ENCODE measurements at places on chromosomes 7 and 10.
A peak's percentile ranks its signal among the peaks of the same experiment; 100 is the strongest.

DNA sequence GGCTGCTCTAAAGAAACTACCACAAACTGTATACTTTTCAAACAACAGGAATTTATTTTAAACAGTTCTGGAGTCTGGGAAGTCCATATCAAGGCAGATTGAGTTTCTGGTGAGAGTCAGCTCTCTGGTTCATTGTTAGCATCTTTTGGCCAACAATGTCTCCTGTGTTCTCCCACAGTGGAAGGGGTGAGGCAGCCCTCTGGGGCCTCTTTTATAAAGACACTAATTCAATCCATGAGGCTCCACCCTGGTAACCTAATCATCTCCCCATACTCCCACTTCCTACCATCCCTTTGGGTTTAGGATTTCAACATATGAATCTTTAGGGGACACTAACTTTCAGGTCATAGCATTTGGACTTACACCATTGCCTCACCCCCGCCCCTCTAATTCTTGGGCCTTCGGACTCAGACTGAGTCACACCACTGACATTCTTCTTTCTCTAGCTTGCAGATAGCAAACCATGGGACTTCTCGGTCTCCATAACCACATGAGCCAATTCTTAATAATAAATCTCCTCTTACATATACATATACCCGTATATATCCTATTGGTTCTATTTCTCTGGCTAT lies 64.3 kb upstream of the ANTXRL start:
- peak; percentile 25 for DNase-seq

DNA sequence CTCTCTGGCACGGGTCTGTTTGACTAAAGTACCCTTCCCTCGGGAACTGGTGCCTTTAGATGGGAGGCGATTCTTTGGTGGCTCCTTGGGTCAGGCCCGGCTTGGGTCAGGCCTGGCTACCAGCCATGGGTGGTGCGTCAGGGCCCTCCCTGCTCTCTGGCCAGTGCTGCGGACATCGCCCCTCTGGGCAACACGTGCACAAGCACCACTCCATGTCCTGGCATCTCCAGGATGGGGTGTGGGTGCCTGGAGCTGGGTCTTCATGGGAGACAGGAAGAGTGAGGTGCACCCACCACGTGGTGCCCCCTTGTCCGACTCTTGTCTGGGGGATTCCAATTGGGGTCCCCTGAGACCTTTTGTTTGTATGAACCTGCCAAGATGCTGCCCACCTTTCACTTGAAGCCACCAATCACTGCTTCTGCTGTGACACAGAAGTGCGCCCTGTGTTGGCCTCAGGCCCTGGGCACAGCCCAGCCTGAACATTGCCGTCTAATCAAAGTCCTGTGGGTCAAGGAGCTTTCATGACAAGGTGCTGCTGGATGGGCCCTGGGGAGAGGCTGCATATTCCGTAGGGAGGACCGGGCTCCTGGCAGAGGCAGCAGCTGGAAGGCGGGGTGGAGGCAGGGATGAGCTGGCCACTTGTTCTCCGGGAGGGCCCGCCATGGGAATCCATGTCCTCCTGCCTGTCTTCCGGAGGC lies 11.1 kb upstream of the PWWP2B start:
- DNase-seq: no peak

DNA sequence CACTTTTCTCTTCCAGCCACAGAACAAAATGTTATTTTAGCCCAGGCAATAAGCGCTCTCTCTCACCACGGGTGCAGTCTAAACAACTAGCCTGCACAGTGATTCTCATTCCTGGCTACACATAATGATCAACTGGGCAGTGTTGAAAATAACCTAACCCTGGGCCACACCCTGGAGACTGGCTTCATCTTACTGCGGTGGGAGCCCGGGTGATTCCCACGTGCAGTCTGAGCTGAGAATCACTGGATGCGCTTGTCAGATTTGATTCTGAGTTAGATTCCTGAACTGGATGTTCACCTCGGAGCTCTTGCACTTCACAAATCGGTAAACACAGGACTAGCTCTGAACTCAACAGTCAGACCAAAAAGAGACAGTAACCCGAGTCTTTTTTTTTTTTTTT lies 14.9 kb downstream of the ZC3HAV1 start:
- DNase-seq: peak; percentile 52

GRCh38 chr10:101901340-101901739 lies 57.7 kb upstream of the KCNIP2 start:
- DNase-seq: no peak

- no peak for DNase-seq
These were observed 9.7 kb upstream of the RASSF4 start for GRCh38 chr10:44949915-44950314.

DNA sequence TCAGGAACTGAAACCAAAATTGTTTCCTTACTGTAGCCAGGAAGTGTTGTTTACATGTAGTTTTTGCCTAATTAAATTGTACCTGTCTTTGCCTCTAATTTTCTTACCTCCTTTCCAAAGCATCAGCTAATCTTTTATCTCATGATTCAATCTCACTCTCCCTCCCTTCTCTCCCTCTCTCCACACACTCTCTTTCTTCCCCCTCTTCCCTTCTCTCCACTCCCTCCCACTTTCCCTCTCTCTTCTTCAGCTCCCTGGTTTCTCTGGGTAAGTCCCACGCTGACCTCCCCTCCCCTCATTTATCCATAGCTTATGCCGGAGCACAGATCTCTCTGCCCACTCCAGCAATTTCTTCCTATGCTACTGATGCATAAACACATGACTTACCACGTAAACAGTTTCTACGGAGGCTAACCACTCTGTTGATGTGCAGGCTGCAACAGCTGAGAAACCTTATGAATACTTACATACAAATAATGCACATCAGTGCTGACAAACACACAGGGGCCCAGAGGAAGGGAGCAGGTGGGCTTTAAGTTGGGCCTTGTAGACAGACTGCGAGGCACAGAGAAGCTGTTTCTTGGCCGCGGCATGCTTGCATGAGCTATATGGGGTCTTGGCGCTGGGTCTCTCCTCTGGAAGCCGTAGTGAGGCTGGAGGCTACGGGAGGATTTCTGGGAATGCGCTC lies 174.4 kb upstream of the PLXNA4 start:
- peak; percentile 48 for DNase-seq

- no peak for DNase-seq
These were observed 616.9 kb upstream of the GHITM start for GRCh38 chr10:83522456-83522855.

- DNase-seq: no peak
These were observed 24.4 kb upstream of the AKR1B1 start for GRCh38 chr7:134483296-134483695.

GRCh38 chr7:31856337-31856736 lies 169.3 kb downstream of the PPP1R17 start:
- no peak for DNase-seq

DNA sequence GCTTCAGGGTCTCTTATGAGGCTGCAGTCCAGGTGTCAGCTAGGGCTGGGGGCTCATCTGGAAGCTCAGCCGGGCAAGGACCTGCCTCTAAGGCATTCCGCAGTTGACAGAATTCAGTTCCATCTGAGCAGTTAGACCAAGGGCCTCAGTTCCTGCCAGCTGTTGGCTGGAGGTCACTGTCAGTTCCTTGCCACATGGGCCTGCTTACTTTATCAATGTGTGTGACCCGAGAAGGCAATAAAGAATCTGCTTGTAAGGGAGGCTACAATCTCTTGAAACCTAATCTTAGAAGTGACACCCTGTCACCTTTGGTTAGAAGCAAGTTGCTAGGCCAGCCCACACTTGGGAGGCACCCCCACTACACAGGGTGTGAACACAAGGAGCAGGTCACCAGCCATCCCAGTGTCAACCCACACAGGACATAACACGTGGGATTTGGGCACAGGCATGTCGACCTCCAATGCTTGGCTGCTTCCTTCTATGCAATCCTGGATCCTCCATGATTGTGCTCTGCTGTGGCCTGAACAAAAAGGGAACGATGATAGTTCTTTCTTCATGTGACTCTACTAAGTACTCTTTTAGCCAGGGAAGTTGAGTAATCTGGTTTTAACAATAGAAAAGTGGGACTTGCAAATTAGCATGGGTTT lies 41.8 kb downstream of the MTURN start:
- DNase-seq: no peak

- DNase-seq: peak; percentile 79
These were observed 23.9 kb upstream of the LEP start for GRCh38 chr7:128217030-128217805.

DNA sequence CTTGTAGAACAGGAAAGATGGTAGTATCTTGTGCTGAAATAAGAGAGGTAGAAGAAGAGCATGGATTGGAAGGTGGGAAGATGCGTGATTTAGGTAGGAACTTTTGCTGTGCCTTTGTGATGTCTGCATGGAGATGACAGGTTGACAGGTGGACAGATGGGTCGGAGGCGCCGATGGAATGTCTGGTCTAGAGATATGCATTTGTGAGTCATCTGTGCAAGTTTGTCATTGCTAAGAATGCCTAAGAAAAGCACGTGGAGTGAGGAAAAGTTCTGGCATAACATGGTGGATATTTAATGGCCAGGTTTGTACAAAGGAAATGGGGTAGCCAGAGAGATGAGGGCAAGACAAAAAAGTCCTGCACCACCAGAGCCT lies 76.0 kb upstream of the ARMC3 start:
- DNase-seq: no peak

GRCh38 chr10:88735661-88736060 lies 24.2 kb upstream of the LIPN start:
- DNase-seq: peak; percentile 8

DNA sequence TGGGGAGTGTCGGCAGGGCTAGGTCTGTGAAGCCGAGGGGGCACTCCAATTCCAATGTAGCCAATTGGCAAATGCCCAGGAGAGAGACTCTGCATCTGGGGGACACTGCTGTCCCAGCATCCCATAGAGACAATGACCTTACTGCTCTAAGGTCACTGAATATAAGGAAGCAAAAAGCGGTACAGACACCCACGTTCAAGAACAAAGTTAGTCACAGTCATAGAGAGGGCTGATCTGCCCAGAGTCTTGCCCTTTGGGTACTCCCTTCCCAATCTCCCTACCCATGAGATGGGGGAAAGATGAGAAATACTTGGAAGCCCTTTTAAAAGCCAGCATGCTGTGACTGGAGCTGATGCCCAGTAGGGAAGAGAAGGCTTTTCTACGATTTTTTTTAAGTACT lies 76.3 kb upstream of the GSDME start:
- no peak for DNase-seq

GRCh38 chr10:115026056-115026745 lies 67.0 kb upstream of the ATRNL1 start:
- no peak for DNase-seq

- DNase-seq: no peak
These were observed 24.0 kb downstream of the GRM3 start for GRCh38 chr7:86667732-86668131.

DNA sequence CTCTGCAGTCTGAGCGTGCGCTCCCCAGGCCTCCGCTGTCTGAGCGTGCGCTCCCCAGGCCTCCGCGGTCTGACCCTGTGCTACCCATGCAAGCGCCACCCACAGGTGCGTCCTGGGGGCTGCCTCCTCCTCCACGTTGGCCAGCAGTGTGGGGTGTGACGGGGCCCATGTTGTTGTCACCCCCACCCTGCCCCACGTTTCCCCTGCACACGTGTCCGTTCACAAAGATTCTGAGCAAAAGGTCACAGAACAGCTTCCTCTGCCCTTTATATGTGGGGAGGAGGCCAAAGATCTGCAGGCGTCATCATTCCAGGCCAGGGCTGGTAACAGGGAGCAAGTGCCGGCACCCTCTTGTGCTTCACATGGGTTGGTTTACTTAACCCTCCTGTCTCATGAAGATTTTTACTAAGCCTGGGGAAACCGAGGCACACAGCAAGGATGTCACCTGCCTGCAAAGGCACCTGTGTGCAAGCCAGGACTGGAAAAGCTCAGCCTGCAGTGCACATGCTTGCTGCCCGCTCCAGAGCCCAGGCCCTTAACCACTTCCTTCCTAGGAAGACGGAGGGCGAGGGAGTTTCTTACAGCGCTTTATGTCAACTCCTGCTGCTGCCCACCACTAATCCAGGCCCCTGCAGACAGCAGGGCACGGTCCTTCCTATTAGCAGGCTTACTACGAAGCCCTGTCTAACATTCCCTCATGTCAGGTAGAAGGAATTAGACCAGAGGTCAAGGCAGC lies 4.8 kb downstream of the GPR146 start:
- DNase-seq: no peak

DNA sequence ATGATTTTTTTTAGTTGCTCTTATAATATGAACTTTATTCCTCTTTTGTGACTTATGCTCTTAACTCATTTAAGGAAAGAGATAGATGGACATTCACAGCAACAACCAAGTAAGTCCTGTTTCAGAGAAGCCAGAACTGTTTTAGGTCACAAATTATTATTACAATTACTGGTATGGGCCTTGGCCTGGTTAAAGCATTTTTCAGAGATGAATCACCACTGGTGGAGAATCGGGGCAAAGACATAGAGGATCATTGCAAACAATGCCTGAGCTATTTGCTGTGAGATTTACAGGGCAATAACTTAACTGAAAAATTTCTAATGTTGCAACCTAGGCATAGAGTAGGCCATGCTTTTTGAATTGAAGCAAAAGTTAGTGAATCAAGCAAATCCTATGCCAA lies 138.0 kb upstream of the YAE1 start:
- DNase-seq: peak; percentile 84

GRCh38 chr10:65618126-65618525 lies 1307.7 kb upstream of the LRRTM3 start:
- peak; percentile 2 for DNase-seq

DNA sequence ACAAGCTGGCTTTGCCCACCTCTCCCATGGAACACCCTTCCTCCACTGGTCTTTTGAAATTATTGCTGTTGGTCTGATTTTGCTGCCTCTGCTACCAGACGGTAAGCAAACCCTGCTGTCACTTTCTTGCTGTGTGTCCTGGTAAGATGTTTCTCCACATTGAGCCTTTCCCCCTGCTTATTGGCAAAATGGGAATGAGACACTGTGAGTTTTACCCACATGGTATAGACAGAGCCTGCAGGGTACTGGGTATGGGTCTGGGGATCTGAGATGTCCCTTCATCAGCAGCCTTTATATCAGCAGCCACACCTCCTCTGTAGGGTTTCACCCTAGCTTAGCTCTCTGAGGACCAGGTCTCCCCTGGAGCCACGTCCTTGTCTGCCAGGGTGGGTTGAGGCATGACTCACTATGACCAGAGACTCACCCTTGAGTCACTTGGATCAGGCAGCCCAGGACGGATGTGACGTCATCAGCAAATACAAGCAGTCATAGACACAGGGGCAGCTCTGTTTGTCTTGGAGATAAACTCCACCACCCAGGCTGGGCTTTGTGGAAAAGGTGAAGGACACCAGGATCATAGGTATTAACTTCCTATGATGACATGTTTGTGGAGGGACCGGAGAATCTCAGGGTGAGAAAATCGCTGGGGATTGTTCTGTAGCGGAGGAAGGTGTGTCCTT lies 17.9 kb upstream of the BAIAP2L1 start:
- peak; percentile 91 for DNase-seq

GRCh38 chr7:20343205-20343604 lies 12.5 kb downstream of the ITGB8 start:
- DNase-seq: no peak

GRCh38 chr10:97207131-97207530 lies 21.4 kb upstream of the SLIT1 start:
- DNase-seq: no peak

DNA sequence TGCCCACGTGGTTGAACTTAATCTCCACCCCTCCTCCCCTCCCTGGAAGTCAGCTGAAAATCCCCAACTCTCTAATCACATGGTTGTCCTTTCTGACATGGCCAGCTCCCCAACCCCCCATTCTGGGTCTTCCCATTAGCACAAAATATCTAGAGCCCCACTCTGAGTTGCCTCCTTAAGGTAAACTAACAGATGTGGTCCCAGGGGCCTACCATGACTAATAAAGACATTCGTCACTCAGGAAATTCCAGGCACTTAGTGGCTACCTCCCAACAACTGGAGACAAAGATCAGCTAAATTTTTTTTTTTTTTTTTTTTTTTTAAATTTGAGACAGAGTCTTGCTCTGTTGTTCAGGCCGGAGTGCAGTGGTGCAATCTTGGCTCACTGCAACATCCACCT lies 21.1 kb downstream of the CCDC126 start:
- peak; percentile 68 for DNase-seq

- peak; percentile 41 for DNase-seq
These were observed 217.7 kb upstream of the FZD1 start for GRCh38 chr7:91046322-91047089.
